Chondrocyte (in vitro differentiated cells): ENCODE measurements at places on chromosomes 13 and 19. TPM values are rescaled to one million over a fixed set of nuclear protein-coding genes. Genes with fewer than 3 reads are reported as not detected.
A peak's percentile ranks its signal among the peaks of the same experiment; 100 is the strongest.

Gene PSG7
- total RNA-seq, result not detected in 3 replicates

Gene BCAM
- 4.3 to 15.1 TPM (median 14.0 TPM) in 3 replicates for total RNA-seq

Gene ZSCAN22
- 2.8 to 3.2 TPM (median 3.0 TPM) in 3 replicates for total RNA-seq

Gene TMEM190
- total RNA-seq, result 0.52 to 1.0 TPM in 2 of 3 replicates, not detected in the other

- DNase-seq, result no peak
These were observed 192.6 kb downstream of the MAB21L1 start for GRCh38 chr13:35283856-35284255.

GRCh38 chr13:111166882-111167675 is 52.0 kb downstream of the ARHGEF7 start:
- DNase-seq, result no peak

DNA sequence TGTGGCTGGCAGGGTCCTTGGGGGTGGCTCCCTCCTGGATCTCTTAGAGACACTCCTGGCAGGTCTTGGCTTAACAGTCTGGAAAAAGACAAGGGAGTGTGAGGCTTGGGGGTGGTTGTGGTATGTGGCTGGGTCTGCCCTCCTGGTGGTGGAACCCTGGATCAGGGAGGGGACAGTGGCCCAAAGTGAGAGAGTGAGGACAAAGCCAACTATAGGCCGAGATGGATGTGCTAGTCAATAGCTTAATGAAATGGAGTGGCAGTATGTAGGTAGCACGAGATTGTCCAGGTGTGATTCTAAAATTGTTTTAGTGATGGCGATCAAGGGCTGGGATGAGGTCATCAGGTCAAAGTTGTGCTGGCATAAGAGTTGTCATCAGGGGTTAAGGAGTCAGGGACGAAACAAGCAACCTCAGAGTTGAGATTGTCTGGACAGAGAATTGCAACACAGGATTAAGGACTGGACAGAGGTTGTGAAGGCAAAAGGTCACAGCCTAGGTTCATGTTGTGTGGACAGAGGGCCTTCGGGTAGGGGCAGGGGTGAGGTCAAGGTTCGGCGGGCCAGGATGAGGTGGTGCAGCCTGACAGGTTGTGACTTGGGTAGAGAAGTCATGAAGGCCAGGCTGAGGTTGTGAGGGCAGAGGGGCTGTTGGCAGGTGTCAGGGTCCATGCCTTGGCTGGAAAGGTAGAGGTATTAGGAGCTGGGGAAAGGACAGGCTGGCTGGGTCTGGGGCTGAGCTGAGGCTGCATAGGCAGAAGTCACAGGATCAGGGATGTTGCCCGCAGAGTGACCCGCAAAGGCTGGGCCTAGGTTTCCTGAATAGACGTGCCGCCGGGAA is 4.5 kb upstream of the RASAL3 start:
- peak; percentile 76 for DNase-seq

GRCh38 chr13:51997641-51998330 is 13.5 kb downstream of the ATP7B start:
- DNase-seq, result no peak

DNA sequence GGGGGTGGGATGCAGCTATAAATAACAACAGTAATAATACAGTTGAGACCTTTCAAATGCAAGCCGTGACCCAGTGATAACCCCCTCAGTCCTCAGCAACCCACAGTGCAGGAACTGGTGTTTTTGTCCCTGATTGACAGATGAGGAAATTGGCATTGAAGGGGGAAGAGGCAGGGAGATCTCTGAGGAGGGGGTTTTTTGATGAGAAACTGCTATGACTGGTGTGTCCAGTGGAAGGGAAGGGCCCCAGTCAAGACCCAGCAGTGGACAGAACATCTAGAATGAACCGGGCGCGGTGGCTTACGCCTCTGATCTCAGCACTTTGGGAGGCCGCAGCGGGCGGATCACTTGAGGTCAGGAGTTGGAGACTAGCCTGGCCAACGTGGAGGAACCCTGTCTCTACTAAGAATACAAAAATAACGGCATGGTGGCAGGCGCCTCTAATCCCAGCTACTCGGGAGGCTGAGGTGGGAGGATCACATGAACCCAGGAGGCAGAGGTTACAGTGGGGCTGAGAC is 1.9 kb downstream of the MAP1S start:
- no peak for DNase-seq

GRCh38 chr13:94674609-94675348 is 37.6 kb downstream of the SOX21 start:
- DNase-seq, result no peak

- DNase-seq, result no peak
These were observed 3.0 kb upstream of the GRAMD1A start for GRCh38 chr19:34997071-34997617.

GRCh38 chr19:29687897-29688728 is 22.9 kb downstream of the PLEKHF1 start:
- DNase-seq, result no peak

DNA sequence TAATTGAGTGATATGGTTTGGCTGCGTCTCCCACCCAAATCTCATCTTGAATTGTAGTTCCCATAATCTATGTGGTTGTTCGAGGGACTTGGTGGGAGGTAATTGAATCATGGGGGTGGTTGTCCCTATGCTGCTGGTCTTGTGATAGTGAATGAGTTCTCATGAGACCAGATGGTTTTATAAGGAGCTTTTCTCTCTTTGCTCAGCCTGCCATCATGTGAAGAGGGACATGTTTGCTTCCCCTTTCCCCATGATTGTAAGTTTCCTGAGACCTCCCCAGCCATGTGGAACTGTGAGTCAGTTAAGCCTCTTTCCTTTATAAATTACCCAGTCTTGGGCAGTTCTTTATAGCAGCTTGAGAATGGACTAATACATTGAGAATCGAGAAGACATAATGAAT is 480.1 kb downstream of the GPC5 start:
- DNase-seq, result no peak

DNA sequence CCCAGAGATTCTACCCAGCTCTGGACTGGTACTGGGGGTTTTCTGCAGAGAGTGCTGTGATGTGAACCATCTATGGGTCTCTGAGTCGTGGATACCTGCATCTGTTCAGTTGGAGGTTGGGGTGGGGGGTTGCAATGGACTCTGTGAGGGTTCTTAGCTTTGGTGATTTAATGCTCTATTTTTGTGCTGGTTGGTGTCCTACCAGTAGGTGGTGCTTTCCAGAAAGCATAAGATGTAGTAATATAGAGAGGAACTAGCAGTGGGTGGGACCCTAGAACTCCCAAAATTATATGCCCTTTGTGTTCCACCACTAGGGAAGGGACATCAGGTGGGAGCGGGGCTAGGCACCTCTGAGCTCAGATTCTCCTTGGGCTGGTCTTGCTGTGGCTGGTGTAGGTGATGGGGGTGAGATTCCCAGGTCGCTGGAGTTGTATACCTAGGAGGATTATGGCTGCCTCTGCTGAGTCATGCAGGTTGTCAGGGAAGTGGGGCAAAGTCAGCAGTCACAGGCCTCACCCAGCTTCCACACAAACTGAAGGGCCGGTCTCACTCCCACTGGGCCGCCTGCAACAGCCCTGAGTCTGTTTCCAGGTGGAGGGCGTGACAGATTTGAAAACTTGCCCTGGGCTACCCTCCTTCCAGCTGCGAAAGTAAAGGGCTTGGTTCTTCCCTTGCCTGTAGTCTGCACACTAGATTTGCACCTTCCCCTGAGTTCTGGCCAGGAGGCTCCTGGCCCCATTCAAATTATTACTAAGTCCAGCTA is 573.0 kb upstream of the SLITRK1 start:
- DNase-seq, result no peak

- no peak for DNase-seq
These were observed 52.5 kb downstream of the FLT3 start for GRCh38 chr13:28047757-28048388.

DNA sequence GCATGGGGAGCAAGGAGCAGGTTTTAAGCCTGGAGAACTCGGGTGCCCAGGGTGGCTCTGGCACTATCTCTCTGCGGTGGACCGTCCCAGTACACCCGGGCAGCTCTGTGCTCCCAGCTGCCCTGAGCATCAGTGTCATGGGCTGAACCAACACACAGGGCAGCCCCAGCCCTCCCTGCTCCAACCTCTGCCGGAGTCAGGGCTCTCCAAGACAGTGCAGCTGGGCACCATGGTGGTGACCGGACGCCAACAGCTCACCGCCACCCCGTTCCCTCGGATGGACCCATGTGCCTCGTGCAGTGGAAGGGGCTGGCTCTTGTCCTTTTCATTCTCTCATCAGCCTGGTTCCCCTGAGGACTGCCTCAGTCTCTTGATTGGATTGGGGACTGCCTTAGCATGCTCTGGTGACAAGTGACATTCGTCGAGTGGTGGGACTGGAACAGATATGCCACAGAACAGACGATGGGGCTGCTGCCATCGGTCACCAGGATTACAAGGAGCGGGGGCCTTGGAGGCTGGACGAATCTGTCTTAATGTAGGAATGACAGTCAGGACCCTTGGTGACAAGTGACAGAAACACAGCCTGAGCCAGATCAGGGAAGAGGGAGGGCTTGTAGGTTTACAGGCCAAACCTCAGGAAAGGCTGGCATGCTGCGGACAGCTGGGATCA is 25.7 kb upstream of the VSTM2B start:
- peak; percentile 71 for DNase-seq
